ENCODE measurements at places on chromosomes 2 and 18. TPM values are rescaled to one million over a fixed set of nuclear protein-coding genes. Genes with fewer than 3 reads are reported as not detected.

DNA sequence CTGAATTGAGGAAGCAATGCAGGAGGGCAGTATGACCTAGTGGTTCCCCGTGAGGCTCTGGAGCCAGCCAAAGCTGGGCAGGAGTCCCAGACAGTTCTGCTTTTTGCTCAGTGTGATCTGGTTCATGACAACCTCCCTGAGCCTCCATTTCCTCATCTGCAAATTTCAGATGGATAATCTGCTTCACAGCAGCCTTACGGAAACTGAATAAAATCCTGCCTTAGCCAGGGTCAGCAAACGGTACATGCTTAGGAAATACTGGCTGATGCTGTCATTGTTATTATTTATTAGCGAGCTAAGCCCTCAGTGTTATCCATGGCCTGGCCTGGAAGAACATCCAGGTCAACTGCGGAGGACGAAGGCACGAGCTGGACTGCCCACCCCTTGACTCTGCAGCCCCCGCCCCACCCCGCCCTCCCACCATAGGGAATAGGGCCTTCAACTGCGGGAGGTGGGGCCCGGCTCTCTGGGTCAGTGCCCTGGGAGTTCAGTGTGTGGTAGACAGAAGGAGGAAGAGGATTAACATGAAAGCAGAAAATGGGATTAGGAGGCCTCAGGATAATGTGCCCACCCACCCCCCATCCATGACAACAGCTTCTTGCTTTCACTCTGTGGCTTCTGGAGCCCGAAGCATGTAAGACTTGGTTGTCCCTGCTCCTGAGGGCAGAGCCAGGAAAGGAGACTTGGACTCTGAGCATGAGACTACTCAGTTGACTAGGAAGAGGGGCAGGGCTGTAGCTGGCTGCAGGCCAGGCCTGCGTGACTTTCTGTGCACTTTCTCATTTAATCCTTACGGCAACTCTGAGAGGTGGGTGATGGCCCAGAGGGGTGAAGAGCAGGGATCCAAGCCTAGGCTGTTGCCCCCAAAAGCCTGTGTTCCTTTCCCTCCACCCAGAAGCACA, 13.1 kb downstream of the PKDCC start:
- DNase-seq = no peak

Gene SMPD4
- total RNA-seq = 27.8 TPM

DNA sequence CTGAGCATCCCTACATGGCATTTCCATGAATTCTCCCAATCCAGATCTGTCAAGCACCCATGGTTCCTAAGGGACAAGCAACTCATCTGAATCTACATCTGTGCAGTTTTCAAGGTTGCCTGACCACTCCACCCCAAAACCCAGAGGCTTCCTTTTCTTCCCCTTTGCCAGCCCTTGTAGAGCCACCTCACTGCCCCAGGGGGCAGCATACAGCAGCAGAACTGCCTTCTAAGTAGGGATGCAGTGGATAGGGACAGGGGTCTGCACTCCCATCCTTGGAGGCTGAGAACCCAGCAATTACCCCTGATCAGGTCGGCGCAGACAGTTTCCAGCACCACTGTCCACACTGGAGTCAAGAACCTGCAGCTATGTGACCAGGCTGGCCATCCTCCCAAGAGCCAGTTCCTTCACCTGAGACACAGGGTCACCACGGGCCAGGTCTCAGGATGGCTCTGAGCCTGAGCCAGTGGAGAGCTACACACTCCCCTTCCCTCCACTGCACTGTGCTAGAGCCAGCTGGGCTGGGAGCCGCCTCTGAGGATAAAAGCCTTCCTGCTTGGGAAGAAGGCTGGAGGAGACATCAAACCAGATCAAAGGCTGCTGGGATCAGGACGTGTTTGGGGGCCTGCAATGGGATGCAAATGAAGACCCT, 283.1 kb downstream of the CELF4 start:
- DNase-seq = no peak

GRCh38 chr18:35282353-35282752, 7.7 kb downstream of the ZSCAN30 start:
- DNase-seq = peak; percentile 67

DNA sequence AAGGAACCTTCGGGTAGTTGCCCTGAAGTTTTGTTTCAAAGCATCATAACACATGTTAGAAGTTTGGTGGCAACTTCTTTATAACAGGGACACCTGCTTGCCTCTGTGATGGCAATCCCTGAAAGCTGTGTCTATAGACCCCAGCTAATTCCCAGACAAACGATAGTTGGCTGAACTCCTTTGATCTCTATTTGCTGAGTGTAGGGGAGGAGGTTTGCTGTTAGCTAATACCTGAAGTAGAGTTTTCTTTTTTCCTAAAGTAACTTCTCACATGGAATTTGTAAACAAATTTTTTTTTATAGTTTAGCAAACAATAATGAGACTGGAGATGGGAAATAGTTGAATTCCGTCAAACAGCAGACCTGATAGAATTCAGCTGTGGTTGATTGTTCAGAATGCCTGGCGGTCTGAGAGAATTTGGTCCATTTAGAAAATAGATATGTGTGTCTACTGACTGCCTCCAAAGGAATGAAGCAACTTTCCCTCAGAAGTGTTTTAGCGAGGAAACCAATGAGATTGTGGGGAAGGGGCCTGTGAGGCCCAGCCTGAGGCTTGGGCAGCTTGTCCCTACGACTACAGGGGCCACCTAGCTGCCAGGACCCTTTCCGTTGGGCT, 123.5 kb upstream of the EPAS1 start:
- DNase-seq = no peak

DNA sequence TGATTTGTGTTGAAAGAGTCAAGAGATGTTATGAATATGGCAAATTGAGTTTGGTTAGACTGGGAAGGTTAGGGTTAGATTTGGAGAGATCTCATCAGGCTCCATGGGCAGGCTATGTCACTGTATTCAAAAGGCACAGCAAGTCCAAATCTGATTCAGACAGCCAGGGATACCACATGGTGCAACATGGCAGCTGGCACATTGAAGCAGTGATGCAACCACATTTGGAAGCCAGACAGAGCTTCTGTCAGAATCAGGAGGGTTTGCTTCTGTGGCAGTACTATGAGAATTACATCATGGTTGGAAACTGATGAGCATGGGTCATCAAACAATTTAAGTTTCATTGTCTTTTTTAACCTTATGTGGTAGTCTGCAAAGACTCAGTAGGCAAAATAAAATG, 772.2 kb downstream of the SUCLG1 start:
- DNase-seq = peak; percentile 23

- no peak for DNase-seq
These were observed 23.4 kb downstream of the NRP2 start for GRCh38 chr2:205705511-205706349.

Gene SCYGR4
- not detected for total RNA-seq

DNA sequence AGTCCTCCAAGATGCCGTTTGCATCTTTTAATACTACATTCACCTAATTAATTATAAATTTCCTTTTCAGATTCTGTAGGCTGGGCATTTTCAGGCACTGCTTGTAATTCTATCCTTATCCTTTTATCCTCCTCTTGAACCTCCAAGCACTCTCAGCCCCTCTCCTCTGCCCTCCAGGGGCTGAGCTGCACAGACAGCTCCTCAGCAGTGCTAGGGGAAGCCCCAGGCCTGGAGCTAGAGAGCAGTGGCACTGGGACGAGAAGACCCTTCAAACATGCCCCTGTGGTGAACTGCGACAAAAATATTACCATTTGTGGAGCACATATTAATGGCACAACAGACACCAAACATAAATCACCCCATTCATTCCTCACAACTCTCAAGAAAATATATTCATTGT, 32.9 kb downstream of the CFAP210 start:
- DNase-seq = no peak

- peak; percentile 23 for DNase-seq
These were observed 688.8 kb upstream of the PIK3C3 start for GRCh38 chr18:41266204-41266603.

DNA sequence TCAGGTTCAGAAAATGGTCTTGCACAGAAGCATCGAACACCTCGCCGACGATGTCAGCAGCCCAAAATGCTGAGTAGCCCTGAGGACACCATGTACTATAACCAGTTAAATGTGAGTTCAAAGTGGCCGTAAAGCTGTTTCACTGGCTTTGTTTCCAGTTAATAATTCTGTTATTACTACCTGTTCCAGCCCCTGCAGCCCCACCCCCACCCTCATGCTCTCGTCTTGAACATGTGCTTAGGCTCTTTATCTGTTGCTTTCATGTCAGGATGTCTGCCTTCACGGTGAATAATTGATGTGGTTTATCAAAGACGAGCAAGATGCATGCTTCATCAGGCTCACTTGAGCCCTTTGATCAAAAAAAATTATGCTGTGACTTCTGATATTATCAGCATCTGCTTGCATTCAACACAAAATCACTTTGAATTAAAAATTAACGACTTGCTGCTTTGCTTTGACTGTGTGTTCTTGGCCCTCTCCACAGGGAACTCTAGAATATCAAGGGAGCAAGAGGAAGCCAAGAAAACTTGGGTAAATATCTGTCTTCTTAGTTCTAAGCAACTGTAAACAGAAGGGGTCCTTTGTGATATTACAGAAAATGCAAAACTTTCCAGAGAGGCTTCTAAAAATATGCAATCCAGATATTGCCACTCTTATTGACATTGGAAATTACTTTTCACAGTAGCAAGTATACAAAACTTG, 63.4 kb upstream of the SP5 start:
- DNase-seq = no peak

GRCh38 chr2:181143790-181144300, 163.4 kb downstream of the UBE2E3 start:
- no peak for DNase-seq

DNA sequence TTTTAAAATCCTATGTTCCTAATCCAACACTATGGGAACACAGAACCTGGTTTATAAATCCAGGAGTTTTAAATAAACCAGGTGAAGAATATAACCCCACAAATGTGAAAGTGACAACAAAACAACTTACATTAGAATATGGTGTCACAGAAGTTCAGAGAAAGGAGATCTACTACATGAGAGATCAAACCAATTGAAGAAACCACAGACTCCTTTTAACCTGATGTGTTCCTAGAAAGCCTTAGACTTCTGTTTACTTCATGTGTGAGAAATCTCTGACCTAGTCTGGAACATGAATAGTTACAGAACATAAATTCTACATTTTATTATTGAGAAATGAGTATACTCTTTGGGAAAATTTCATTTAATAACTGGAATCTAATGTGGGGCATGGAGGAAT, 165.3 kb downstream of the FTCDNL1 start:
- DNase-seq = no peak

GRCh38 chr2:240615396-240615795, 9.9 kb upstream of the GPR35 start:
- DNase-seq = no peak

DNA sequence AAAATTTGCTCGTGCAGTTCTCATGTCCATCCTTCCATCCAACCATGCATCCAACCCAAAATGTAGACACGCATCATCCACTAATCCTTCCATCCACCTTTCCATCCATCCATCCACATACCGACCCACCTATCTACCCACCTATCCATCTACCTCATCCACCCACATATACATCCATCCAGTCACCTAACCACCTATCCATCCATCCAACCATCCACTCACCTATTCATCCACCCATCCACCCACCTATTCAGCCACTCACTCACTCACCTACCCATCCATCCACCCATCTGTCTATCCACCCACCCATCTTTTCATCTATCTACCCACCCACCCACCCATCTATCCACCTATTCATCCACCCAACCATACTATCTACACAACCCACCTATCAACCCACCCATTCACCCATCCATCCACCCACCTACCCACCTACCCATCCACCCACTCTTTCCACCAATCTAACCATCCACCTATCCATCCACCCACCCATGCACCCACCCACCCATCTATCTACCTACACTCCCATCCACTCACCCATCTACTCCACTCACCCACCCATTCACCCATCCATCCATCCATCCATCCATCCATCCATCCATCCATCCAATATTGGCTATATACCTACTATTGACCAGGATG, 94.3 kb downstream of the VAPA start:
- DNase-seq = no peak

DNA sequence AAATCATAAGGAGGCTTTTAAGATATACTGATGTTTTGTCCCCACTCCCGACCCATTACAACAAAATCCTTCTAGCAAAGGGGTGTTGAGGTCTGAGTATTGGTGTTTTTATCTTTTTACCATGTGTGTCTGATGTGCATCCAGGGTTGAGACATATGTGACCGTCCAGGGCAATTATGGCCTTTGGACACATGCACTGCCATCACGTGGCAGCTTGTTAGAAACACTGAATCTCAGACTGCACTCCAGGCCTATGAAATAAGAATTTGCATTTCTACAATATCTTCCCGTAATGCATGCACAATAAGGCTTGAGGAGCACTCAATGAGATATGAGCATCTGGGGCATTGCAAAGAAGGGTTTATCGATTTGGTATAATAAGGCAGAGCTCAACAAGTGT, 235.1 kb upstream of the ZNF804A start:
- no peak for DNase-seq

GRCh38 chr18:31267823-31268481, 50.0 kb upstream of the DSG1 start:
- no peak for DNase-seq

Gene FBLN7
- not detected for total RNA-seq

DNA sequence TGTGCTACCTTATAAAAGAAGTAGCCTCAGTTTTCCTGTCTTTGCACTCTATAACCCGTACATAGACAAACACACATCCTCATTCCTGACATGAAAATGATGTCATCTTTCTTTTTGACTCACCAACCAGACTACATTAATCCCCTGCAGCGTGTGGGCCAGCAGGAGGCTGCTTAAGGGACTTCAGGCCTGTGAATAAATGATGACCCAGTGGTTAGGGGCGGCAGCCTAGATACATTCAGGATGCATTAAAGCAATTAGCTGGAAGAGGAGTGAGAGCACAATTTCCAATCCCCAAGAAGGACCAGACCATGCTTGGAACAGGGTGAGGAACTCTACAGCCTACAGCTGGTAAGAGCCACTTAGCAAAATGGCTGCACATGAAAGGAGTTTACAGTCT, 57.3 kb upstream of the KLF7 start:
- DNase-seq = peak; percentile 70

DNA sequence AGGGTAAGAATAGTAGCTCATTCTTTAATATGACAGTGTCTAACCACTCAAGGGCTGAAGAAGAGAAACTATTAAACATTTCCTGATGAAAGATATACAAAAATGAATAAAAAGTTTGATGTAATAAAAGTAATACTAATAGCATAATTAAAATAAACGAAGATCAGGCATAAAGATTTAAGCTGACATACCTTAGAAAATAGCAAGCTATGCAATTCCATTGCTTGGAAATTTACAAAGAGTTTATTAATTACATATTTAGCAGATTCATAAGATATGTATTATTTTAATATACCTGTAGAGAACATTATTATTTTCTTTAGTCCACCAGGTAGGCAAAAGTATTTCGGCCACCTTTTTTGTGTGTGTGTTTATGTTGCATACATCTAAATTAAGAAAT, 229.4 kb downstream of the GCA start:
- no peak for DNase-seq

Gene FSHR
- not detected for total RNA-seq

Gene SULT1C4
- total RNA-seq = not detected
